ENCODE measurements at places on chromosomes 2 and 18.
A peak's percentile ranks its signal among the peaks of the same experiment; 100 is the strongest.

DNA sequence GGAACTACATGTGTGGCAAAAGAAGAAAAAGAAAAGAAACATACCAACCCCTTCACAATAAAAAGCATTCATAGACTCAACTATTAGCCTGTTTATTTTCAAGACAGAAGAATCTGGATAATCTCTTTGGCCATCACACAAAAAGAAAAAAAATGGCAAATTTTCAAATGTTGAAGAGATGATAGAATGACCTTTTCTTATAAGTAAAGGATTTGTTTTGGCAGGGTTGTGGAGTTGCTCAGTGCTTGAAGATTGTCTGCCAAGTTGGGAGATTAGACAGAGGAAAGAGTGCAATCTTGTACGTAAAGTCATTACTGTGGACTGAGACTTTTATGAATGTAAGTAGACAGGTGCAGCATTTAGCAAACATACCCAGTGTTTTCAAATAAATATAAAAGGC lies 18.5 kb upstream of the FAM171B start:
- peak; percentile 68 for DNase-seq

DNA sequence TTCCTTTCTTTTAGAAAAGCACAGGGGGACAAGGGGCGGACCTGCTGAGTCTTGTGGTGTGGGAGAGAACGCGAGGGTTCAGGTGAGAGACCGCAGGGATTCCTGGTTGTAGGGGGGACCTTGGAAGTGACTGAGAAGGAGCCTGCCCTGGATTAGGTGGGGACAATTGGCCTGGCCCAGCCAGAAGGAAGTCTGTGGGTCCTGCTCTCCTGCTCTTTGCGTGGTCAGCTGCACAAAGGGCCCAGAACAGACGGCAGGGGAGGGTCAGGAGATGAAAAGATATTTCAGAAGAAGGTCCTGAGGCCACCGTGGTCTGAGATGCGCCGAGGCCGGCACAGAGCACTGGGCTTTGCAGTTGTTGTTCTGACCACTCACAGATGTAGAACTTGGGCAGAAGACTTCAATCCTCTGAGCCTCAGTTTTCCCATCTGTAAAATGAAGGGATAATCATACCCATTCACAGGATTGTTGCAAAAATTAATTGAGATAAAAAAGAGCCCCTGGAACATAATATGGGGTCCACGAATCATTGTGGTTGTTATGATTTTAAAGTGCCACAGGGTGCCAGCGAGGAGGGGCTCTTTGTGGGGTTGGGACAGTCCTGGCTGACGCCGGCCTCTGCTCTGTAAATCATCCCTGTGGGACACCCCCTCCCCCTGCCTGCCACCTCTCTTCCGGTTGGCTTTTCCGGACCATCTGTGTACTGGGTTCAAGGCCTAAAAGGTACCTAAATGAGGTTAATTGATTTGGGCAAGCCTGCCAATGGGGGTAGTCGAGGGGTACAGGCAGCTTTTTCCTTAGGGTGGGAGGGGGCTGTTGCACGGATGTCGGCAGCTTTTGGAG lies 1.8 kb downstream of the LPIN1 start:
- no peak for DNase-seq

GRCh38 chr2:39805936-39806608 lies 27.0 kb upstream of the THUMPD2 start:
- peak; percentile 86 for DNase-seq

DNA sequence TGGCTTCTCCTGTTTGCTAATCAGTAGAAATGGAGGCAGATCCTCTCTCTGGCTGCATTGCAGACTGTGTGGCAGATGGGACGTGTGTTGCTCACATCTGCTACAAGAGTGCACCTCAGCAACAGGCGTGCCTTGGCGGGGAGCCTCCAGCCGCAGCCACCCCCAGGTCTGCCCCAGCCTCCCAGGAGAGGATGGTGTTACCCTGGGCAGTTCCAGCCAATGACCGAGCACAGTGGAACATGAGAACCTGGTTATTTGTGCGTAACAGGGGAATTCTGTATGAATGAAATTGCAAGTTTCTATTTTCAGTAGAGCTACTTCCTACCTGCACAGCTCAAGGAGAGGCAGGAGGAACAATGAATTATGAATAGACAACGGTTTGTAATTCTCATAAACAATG lies 130.6 kb upstream of the CBLN2 start:
- no peak for DNase-seq

Measured in fibroblast of lung (primary cell).